ENCODE measurements at places on chromosomes 6 and 20. TPM values are rescaled to one million over a fixed set of nuclear protein-coding genes. Genes with fewer than 3 reads are reported as not detected.
A peak's percentile ranks its signal among the peaks of the same experiment; 100 is the strongest.

FAM209B gene
- not detected for total RNA-seq

CFAP206 gene
- total RNA-seq = 2.0 TPM

TRIM10 gene
- not detected for total RNA-seq

SPTLC3 gene
- total RNA-seq = 11.1 TPM

OR2J3 gene
- total RNA-seq = 0.15 TPM

KIAA1586 gene
- total RNA-seq = 8.8 TPM

BMP5 gene
- 0.96 TPM for total RNA-seq

TBC1D32 gene
- total RNA-seq = 18.7 TPM

IMPG1 gene
- not detected for total RNA-seq

GSTA2 gene
- not detected for total RNA-seq

ZNF322 gene
- total RNA-seq = 28.5 TPM

NRSN2 gene
- total RNA-seq = 9.4 TPM

OPRL1 gene
- 2.3 TPM for total RNA-seq

BPIFB6 gene
- total RNA-seq = not detected

METTL24 gene
- total RNA-seq = 0.96 TPM

DNMT3B gene
- total RNA-seq = 2.0 TPM

FAM209A gene
- 0.96 TPM for total RNA-seq

RCAN2 gene
- 2.9 TPM for total RNA-seq

RAB5IF gene
- total RNA-seq = 70.2 TPM

CTCFL gene
- total RNA-seq = not detected

ADGRG6 gene
- 29.6 TPM for total RNA-seq

- no peak for DNase-seq
Observed at GRCh38 chr6:93124006-93124632, 295.2 kb downstream of the EPHA7 start.

GRCh38 chr20:23970049-23970448 is 18.5 kb downstream of the GGTLC1 start:
- no peak for DNase-seq

GRCh38 chr6:150875841-150876240 is 10.3 kb downstream of the MTHFD1L start:
- no peak for DNase-seq

DNA sequence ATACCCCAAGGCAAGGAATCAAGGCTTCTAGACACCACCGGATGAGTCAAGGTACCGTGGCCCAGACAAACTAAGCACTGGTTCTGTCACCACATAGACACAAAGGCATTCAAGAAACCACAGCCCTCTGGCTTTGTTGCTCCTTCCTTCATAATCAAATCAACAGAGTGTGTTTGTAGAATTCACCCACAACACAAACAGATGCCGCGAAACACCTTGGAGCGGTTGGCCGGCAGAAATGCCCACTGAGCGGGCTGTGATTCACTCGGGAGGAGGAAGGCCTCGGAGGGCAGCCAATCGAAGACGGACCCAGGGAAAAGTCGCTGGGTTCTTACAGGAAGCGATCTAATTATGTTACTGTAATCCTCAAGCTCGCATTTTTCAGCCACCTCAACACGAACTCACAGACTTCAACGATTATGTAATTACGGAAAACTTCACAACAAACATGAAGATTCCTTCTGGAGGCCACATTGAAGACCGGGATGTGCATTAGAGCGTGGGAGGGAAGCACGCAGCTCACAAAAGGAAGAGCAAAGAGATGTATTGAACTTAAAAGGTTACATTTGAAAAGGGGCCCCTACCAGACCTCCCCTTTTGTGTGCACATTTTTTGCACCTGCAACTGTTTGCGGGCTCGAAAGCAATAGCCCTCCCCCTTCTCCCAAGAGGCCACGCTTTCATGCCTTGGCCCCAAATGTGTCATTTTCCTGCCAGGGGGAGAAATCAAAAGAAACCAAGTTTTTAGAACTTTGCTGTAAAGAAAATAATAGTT is 184.7 kb upstream of the PREP start:
- DNase-seq = no peak

- DNase-seq = no peak
Observed at GRCh38 chr20:51345601-51346101, 196.9 kb downstream of the NFATC2 start.

GRCh38 chr6:166774770-166775169 is 147.7 kb upstream of the RPS6KA2 start:
- DNase-seq = no peak

- no peak for DNase-seq
Observed at GRCh38 chr20:33728463-33728862, 3.3 kb upstream of the ZNF341 start.

GRCh38 chr6:40930555-40930954 is 108.5 kb downstream of the UNC5CL start:
- no peak for DNase-seq

DNA sequence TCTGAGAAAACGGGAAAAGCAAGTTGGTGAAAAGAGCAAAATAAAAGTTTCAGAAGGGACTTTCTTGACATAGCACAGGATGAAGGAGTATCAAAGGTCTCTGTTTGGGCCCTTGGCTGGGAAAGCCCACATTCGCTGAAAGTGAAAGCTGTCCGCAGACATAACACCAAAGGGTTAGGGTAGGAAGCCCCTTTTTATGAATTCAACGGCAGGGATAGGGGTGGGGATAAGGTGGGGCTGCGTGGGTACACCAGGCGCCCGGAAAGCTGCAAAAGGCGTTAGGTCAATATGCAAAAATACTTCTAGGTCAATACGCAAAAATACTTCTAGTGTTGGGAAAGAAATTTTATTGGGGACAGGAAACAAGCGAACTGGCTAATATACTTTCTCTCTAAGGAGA is 135.1 kb downstream of the OR2B2 start:
- DNase-seq = no peak

- no peak for DNase-seq
Observed at GRCh38 chr20:46699651-46700359, 9.6 kb upstream of the SLC2A10 start.

DNA sequence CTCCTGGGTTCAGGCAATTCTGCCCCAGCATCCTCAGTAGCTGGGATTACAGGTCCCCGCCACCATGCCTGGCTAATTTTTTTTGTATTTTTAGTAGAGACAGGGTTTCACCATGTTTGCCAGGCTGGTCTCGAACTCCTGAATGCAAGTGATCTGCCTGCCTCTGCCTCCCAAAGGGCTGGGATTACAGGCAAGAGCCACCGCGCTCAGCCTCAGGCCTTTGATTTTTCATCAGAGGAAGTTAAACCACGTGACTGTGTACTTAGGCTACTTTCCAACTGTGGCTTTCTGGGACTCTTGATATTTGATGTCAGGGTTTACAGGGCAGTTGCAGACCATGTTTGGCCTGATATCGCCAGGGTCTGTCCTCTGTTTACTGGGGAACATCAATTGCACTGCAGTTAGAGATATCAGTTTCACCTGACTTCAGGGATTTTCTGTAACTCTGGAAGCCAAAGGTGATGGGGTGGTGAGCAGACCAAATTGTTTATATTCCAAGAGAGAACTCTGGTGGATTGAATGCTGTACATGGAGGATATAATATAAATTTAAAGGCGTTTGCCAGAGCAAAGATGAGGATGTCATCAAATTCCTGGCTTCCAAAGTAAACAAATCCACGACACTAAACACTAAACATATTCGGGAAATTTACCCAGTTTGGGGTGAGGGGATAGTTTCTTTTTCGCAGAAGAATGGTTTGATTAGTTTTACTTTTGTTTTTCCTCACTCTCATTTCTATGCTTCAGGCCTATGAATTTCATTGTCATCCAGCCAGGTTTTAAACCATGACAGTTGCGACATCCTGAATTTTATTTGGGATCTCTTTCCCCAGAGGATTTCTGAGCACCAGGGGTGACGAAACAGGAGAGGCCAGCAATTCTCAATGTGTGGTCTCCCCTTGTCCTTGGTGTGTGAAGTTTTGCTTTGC is 4.2 kb downstream of the PSMF1 start:
- no peak for DNase-seq

GRCh38 chr6:89404512-89404911 is 7.6 kb downstream of the RRAGD start:
- DNase-seq = no peak

- DNase-seq = no peak
Observed at GRCh38 chr20:40293740-40294139, 395.3 kb downstream of the MAFB start.

DNA sequence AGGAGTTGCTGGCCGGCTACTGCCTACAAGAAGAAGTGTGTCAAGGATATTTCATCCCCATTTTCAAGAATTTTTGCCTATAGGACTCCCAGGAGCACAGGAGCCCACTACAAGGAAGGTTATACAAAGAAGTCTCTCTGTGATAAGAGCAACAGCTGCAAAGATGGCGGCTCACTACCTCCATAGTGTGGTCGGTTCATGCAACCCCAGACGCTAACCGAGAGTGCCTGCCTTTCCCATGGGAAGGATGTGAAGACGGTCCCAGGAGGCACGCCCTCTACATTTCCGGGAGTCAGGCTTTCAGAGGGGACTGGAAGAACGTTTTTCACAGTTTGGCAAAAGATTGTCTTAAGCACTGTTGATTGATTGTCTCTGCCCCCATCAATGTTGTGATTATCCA is 816.3 kb downstream of the QKI start:
- DNase-seq = no peak

DNA sequence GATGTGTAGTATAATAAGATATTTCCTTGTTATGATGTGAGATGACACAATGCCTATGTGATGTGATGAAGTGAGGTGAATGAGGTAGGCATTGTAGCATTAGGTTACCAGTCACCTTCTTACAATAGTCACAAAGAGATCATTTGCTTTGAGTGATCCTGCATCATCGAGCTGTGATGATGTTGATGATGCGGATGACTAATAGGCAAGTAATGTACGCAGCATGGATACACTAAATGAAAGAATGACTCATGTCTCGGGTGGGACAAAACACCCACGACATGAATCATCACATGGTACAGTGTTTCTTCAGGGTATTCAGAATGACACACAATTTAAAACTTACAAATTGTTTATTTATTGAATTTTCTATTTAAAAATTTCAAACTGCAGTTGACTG is 806.3 kb upstream of the GJE1 start:
- DNase-seq = no peak

- peak; percentile 45 for DNase-seq
Observed at GRCh38 chr6:169971081-169971861, 219.8 kb downstream of the ERMARD start.

DNA sequence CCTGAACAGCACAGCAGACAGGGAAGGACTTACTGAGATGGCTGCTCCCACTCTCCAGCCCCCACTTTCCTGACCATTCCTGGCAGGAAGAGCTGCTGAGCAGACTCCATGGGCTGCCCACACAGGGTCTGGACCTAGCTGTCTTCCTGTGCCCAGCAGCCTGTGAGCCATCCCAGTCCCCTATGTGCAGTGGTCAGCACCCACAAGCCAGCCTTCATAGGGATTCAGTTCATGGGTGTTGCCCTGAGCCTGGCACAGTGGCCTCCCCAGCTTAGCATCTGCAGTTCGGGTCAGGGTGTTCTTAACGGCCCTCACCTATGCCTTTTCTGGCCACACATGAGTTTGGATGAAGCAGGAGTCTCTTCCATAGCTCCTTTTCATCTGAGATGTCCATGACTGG is 32.0 kb downstream of the UBD start:
- DNase-seq = no peak

GRCh38 chr20:38590676-38591473 is 9.9 kb downstream of the ADIG start:
- no peak for DNase-seq

- no peak for DNase-seq
Observed at GRCh38 chr6:42923666-42924065, 5.6 kb upstream of the CNPY3 start.

DNA sequence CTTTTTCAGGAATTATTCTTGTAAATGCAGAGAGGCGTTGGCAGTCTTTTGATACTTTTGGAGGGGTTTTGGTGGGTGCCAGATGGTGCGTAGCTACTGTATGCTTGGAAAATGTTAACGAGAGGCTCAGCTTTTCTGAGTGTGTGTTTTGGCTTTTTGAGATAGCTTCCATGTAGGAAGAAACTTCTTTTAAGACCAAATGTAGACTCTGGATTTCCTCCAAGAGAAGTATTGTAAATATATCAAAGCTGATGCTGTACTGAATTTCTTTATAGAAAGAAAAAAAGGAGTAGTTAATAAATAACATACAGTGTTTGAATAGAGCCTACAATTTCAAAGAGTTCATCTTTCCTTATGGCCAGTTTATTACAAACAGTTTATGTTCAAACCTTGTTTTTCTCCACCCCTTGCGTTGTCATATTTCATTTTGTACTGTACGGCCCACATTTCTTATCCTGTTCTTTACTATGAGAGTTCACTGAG is 16.7 kb downstream of the TIAM2 start:
- no peak for DNase-seq

DNA sequence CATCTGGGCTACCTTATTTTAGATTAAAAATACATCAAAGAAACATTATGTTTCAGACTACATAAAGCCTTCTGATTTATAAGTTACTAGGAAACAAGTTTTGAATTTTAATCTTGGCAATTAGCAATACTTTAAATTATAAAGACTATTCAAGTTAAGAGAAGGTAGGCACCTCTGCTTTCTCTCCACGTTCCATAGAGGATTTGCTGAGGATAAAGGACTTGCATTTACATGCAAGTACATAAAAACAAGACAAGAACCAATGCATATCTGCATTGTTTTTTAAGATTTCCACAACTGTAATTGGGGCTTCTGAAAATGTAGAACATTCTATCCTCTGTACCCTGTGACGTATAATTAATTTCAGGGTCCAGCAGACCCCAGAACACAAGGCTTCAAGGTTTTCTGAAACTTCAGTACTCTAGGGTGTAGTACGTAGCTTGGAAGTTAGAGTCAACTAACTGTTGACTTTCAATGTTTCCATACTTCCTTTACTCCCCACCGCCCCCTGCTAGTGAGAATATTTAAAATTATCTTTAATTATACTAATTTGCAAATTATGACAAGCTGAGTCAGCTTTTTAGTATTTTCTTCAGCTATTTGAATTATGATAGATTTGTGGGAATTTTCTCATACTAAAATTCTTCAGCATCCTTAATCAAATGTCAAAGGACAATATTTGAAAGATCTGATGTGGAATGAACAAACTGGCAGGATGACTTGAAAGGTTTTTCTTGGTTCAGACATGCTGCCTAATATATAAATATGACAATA is 82.8 kb downstream of the PKIB start:
- no peak for DNase-seq

DNA sequence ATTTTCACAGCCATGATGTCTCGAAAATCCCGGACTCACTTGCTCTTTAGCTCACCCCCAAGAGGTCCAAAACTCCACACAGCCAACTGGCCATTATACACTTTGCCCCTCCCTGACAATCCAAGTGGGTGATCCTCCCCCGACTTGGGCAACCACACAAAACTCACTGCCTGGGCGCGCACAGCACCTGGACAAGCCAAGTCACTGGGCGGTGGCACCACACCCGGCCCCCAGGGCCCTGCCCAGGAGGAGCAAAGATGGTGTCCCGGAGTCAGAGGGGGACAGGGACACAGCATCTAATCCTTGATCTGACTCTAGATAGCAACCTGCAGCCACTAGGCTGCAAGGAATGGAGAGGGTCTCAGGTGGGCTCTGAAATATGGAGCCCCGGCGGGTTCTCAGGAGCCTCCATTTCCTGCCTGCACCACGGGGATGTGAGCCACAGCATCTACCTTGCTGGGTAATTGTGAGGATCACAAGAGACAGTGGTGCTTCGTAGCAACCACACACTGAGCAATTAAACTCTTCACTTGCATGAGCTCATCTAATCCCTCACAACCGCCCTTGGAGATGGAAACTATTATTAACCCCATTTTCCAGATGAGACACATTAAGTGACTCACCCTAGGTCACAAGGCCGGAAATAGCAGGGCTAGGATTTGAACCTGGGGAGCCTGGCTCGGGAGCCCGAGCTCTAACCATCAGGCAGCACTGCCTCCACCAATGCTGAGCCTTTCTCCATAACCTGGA is 66.6 kb downstream of the BMP7 start:
- no peak for DNase-seq

Measured in breast epithelium (tissue), 4 donors.